NCI-H2081 treated with DMSO at 0.1 percent for 48 hours (cell line): ENCODE measurements at places on chromosomes 7 and 10.
A peak's percentile ranks its signal among the peaks of the same experiment; 100 is the strongest.

DNA sequence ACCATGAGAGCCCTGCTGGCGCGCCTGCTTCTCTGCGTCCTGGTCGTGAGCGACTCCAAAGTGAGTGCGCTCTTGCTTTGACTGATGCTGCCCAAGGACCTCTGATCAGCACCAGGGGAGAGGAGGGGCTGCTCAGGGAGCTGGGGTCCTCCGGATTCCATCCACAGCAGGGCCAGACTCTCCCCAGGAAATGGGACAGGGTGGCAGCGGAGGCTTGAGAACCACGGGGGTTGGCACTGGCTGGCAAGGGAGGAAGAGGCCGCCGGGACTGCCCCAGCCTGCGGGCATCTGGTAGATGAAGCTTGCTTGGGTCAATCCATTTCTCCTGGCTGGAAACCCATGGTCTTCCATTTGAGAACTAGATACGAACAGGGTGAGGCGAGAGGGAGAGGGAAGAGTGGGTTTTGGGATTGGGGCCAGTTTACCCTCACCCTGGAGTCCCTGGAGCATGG is 647 bp downstream of the PLAU start:
- no peak for DNase-seq

- no peak for DNase-seq
These were observed 71.6 kb downstream of the AKR1C4 start for GRCh38 chr10:5268234-5268633.

GRCh38 chr7:152459724-152460251 is 24.0 kb upstream of the KMT2C start:
- peak; percentile 32 for DNase-seq

DNA sequence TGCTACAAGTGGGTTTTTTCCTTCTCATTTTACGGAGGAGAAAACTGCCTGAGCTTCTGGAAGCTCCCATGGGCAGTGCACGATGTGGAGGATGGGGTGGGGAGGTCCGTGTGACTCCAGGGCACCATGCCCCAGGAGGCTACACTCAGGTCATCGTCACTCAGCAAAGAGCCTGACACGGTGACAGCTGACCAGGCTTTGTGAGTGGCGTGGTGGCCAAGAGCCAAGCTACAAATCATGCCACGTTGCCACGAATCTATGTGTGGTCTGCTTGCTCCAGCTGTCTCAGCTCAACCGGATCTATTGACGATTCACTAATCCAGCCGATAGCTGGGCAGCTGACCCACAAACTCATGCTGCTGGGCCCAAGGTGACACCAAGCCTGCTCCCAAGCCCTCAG is 27.6 kb upstream of the C10orf71 start:
- DNase-seq = no peak

GRCh38 chr7:106551936-106552335 is 109.0 kb downstream of the CCDC71L start:
- DNase-seq = no peak

- DNase-seq = no peak
These were observed 561.1 kb upstream of the STEAP1 start for GRCh38 chr7:89593125-89593524.

GRCh38 chr10:44978570-44979280 is at the start of gene DEPP1:
Gene DEPP1 (minus strand): TSS chr10:44978809. CDS start chr10:44978030, 779 bp downstream.
- DNase-seq = no peak
